ENCODE measurements at places on chromosomes 11 and 22. TPM values are rescaled to one million over a fixed set of nuclear protein-coding genes. Genes with fewer than 3 reads are reported as not detected.

DNA sequence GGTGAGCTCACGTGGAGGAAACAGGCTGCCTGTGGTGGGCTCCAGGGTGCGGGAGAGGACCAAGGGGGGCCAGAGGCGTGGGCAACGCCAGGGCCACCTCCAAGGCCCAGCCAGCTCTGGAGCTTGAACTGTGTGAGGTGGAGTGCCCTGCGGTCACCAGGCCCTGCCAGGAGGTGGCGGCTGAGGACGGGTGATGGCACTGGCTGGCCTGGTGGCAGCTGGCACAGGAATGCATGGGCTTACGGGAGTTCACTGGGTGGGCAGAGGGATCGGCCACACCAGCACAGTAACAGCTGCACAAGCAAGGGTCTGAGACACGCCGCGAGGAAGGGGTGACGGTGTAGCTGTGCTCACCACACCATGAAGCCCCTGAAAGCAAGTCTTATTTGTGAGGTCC, 15.8 kb downstream of the TOLLIP start:
- no peak for DNase-seq

GRCh38 chr11:93537767-93538261, 5.4 kb downstream of the SMCO4 start:
- DNase-seq: no peak

DNA sequence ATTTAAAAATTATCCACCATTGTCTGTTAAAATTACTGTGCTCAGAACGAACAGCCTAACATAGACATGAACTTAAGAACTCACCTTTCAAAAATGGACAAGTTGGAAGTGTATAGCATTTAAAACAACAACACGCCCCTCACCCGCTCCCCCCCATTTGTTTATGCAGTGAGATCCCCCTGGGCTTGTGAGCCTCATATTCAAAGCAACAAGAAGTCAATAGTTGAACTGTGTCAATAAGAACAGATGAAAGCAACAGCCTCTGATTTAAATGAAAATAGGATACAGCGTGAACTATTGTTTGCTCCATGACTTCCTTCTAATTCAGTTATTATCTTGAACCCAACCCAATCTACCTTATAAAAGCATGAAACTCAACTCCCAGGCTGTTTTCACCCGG, 314.2 kb downstream of the BLID start:
- no peak for DNase-seq

- DNase-seq: no peak
These were observed 81.0 kb upstream of the CTSC start for GRCh38 chr11:88418508-88418907.

DNA sequence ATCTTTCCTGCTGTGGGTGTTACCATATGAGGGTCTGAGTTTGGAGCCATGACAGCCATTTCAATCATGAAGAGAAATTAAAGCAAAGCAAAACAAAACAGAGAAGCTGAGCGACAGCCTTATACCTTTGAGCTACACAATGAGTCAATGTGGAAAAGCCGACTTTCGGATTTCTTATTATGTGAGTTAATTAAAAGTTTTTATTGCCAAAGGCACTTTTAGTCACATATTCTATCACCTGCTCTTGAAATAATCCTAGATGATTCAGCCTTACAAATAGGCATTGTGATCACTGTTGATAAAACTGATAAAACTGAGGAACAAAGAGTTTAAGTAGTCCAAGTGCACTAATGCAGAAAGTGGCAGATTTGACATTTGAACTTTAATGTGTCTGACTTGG, 381.9 kb upstream of the TENM4 start:
- DNase-seq: no peak

DNA sequence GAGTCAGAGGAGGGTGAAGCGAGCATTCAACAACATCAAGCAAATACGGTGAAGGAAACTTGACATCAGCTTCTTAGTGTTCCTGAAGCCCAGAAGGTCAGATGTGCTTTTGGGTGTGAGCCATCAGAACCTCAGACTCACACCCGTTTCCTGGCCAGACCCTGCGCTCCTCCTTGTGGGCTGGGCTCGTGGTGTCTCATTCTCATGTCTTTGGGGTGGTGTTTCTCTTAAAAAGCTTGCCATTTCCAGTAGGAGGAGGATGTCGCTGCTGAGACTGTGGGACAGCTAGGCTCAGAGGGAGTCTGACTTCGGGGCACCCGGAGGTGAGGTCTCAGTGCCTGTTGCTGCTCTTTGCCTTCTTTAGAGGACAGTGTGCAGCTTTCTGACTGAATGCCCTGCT, 24.2 kb downstream of the PPFIBP2 start:
- no peak for DNase-seq

DNA sequence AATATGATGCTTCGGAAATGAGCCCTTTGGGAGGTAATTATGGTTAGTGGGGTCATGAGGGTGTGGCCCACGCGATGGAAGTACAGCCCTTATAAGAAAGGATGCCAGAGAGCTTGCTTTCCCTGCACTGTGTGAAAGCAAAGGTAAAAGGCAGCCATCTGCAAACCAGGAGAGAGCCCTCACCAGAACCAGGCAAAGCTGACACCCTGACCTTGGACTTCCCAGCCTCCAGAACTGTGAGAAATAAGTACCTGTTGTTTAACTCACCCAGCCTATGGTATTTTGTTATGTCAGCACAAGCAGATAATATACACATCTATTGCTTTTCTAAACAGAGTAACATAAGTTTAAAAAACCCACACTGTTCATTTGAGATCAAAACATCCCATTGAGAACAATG, 50.7 kb downstream of the SYN3 start:
- DNase-seq: no peak

GRCh38 chr22:33513388-33514338, 406.6 kb downstream of the LARGE1 start:
- no peak for DNase-seq

DNA sequence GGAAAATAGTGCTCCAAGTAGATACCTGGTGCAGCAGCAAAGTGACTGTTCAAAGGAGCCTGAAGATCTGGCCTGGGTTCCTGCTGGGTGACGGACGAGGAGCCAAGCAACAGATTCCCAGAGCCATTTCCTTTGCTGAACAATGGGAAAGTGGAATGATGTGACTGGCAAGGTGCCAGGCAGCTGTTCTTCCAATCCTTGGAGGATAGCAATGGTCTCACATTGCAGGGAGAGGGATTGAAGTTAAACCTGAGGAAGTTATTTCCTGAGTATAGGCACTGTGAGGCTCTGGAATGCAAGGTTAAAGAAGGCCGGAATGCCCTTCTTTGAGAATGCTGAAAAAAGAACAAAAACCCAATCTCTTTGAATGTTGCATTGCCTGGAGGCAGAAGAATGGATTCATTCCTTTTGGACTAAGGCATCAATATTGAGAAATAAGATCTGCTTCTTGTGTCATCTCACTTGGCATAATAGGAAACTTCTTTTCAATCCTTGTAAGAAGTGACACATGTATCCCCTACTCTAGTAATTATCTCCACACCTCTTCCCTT, 223.8 kb downstream of the BLID start:
- no peak for DNase-seq

- DNase-seq: peak; percentile 89
These were observed 73.2 kb upstream of the BLID start for GRCh38 chr11:122189229-122189628.

DNA sequence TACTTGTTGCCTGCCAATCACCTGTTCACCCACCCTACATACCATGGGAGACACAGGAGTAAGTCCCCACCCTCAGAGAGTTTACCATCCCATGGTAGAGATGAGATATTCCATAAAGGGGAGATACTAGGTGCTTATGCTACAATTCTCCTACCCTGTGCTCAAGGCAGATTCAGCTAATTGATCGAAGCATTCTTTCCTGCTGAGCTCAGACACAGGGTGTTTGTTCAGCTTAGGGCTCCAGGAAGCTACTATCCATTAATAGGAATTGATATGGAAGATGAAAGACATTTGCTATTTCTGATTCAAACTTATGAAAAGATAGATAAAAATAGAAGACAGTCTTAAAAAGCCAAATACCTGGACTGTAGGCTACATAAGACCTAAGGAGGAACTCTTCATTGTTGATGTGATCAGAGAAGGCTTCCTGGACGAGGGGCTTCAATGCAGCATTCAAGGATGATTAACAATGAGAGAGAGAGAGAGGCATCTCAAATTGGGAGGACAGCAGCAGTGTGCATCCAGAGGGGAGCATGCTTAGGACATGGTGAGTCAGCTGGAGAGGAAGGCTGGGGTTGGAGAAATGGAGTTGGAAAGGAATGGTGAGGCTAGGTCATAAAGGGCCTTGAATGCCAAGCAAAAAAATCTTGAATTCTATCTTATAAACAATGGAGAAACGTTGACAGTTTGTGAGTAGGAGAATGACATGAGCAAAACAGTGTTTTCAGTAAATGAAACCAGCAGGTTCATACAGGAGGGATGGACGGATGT, 15.0 kb downstream of the SYT13 start:
- DNase-seq: no peak

GRCh38 chr22:48585916-48586798, 1241.5 kb downstream of the BRD1 start:
- no peak for DNase-seq

DNA sequence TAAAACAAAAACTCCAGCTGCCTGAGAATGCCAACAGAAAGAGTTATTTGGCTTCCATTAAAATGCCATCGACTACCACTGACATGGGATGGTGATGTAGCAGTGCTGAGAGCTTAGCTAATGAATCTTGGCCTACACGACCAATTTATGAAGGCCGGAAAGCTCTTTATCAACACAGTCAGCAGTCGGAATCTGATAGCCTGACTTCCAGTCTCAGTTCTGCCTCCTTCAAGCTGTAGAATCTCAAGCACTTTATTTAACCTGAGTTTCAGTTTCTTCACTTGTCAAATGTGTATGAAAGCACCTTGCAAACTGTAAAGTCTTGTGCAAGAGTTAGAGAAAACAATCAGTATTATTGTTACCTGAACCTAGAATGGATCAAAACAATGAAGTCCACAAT, 335.7 kb upstream of the NARS2 start:
- DNase-seq: no peak

DNA sequence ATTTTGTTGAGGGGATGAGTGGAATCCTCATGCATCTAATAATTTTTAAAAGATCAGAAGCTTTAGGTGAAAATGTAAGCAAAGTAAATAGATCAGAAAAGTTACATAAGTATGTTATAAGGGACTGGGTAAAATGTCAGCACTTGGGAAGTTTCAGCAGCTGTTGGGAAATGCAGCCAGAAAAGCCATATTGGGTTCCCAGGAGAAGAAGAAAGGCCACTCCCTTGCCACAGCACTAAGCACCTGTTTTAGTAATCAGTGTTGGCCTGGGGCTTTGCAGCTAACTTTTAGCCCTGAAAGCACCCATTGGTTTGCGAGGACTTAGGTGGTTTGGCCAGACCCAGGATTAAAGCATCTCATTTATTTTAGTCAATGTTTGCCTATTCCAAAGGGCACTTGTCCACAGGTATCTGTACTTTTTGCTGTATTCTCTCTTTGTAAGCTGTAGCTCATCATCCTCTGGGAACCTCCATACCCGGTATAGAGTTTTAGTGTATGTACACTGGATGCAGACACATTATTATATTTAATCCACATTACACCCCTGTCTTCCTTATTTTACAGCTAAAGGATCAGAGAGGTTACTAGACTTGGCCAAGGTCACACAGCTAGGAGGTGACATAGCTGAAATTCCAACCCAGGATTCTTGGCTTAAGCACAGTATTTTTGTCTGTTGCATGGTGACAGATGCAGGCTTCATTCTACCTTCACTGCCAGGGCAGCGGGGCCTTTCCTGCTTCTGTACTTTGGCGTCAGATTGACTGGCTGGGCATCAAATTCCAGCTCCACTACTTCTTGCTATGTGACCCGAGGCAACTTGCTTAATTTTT, 127.7 kb upstream of the SESN3 start:
- DNase-seq: no peak

GRCh38 chr11:134044514-134045284, 24.2 kb upstream of the JAM3 start:
- no peak for DNase-seq

DNA sequence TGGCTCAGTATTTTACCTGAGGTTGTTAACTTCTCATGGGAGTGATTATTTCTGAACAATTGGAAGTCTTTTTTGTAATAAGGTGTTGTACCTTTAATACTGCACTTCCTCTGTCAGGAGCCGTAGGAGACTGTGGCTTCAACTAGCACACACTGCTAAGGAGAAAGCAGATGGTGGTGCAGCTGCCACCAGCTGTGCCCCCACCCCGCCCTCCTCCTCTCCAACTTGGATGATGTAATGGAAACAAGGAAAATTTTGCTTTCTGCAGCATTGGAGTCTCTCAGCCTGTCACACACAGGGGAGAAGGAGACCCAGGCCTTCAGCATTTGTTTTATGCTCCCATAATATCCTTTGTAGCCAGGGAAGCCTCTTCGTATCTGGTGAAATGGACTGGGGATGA, 91.2 kb downstream of the TEAD1 start:
- DNase-seq: no peak

DNA sequence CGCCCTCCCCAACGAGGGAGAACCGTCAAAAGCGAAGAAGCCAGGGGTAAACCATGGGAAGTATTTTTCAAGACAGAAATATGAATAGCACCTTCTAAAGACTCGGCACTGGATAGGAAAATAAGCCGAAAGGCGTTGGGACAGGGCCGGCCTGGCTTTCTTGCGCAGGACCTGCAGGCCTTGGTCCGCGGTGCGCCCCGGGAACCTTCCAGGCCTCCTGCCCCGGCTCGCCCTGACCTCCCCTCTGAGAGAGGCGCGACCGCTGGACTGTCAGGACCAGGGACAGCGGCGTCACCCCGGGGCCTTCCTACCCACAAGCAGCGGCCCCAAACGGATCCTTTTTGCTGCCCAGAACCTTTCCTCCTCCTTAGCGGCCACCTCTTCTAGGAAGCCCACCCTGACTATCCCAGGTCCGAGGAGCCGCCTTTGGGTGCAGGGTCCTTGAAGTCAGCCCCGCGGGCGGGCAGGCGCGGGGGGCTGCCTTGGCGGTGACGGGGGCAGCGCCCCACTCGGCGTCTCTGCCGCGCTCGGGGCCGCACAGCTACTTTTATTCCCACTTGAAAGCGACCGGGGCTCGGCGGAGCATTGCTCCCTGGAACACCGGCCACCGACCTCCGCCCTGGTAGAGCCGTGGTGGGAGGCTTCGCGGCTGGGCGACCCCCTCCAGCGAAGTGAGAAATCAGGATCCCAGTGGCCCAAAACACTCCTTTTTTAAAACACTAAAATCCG, 650 bp upstream of the MAPK11 start:
- DNase-seq: no peak

GRCh38 chr11:17771415-17771814, 36.8 kb downstream of the KCNC1 start:
- DNase-seq: no peak

- DNase-seq: no peak
These were observed 186.2 kb downstream of the SPON1 start for GRCh38 chr11:14148653-14149273.

CDON gene
- 10.4 TPM for total RNA-seq

INS gene
- not detected for total RNA-seq

OR52N4 gene
- total RNA-seq: not detected

RAPSN gene
- 0.14 TPM for total RNA-seq

OR52B6 gene
- not detected for total RNA-seq

OSBP2 gene
- 6.2 TPM for total RNA-seq

F2 gene
- not detected for total RNA-seq

OR52H1 gene
- total RNA-seq: 0.75 TPM

DTX4 gene
- 7.4 TPM for total RNA-seq

PEX26 gene
- total RNA-seq: 32.4 TPM

PANX3 gene
- not detected for total RNA-seq

Data from kidney epithelial cell (primary cell).